Effector CD8-positive, alpha-beta T cell (primary cell): ENCODE measurements at places on chromosomes 6 and 20.

DNA sequence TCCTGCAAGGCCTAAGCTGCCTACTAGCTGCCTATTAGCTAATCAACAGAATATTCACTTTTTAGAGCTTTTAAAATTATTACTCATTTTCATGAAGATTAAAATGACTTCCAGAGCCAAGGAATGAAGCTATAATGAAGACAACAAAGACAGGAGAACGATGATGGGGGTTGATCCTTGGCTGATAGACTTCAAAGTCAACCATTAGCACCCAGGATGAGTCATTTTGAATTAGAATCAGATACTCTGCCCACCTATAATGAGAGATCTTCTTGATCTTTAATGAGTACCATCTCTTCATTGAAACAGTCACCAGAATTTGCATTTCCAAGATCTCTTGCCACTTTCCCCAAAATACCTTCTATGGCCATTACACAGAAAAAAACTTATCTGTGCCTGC, 56.7 kb upstream of the CDYL start:
- DNase-seq, result no peak

GRCh38 chr6:45783716-45784115, 231.9 kb downstream of the CLIC5 start:
- DNase-seq, result no peak

GRCh38 chr6:157093536-157093935, 229.8 kb downstream of the TMEM242 start:
- DNase-seq, result no peak

DNA sequence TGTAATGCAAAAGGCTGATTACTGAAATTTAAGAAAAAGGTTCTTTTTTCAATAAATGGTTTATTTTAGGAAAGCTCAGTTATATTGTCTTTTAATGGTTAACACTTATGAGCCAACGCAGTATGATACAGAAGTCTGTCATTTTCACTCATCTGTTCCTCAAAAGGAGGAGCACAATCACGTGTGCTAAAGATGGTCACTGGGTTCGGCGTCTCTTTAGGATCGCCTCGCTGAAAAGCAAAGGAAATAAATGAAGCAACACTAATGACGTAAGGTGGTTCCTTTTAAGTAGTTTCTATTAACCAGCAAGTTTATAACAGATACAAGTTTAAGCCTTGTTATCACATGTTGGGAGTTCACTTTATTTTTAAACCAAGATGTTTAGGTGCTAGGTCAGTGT, 125.7 kb downstream of the MAP3K4 start:
- no peak for DNase-seq

DNA sequence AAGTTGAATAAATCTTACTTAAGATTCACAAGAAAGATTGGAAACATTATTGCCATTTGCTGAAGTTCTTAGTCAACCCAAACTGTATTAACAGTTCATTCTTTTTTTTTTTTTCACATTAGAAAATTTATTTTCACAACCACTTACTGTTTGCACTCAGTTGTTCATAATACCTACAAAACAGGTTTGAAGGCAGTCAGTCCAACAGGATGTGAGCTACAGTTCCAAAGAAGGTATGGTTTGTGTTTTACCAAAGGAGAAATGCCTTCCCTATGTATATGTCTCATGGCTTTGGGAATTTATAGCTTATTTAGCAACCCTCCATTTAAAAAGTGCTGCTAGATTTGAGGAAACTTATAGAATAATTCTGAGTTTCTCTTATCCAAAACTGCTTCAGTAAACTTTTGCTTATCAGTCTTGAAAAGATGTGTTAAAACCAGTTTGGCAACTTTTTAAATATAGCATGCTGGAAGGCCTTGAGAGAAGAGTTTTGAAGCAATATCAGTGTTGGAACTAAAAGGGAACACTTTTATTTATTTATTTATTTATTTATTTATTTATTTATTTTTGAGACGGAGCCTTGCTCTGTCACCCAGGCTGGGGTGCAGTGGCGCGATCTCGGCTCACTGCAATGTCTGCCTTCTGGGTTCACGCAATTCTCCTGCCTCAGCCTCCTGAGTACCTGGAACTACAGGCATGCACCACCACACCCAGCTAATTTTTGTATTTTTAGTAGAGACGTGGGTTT, 46.8 kb upstream of the RREB1 start:
- no peak for DNase-seq

- no peak for DNase-seq
These were observed 617 bp upstream of the TSPYL1 start for GRCh38 chr6:116280161-116280932.

- DNase-seq, result no peak
These were observed 35.4 kb upstream of the VSTM2L start for GRCh38 chr20:37867289-37868195.

DNA sequence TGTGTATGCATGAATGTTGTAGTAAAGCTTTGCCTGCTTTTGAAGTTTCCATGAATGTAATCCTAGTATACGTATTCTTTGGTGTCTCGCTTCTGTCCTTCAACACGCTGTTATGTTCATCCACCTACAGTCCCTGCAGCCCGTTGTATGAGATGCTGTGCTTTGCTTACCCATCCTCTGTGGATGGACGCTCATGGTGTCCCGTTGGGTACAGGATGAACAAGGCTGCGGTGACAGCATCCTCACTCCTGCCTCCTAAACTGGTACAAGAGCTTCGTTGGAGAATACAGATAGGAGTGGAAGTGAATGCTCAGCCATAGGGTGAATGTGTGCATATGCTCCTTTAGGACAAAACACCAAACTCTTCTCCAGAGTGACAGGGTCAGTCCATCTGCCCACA, 366.2 kb downstream of the ZFAND3 start:
- DNase-seq, result no peak

- DNase-seq, result no peak
These were observed 24.6 kb upstream of the C20orf204 start for GRCh38 chr20:64011366-64011779.

DNA sequence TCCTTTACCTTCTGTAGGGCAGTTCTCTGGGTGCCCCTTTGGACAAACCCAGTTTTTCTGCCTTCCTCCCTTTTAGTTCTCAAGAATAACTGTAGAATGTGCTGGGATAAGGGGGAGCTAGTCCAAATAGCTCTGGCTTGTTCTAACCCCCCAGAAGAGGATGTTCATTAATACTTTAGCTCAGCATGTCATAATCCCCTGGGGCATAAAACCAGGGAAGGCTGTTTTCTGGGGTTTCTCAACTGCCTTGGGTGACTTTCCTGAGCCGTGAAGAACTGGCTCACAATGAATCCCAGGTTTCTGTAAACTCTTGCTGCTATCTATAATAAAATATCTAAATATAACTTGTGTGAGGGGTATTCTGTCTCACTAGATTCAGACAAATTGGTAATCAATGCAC, 44.5 kb upstream of the RNF217 start:
- no peak for DNase-seq

DNA sequence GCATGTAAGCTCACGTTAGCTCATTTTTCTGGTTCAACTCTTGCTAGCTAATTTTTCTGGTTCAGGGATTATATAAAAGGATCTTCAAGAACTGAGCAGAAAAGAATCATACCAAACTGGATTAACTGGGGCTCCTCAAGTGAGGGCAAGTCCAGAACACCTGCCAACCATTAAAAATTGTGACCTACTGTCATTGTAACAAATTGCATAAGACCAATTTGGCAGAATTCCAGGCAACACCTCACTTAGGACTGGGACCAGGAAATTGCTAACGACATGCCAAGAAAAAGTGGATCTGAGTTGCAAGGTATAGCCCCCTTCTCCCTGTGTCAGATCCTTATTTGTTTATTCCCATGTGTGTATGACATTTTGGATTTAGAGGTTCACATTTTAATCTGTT, 216.6 kb downstream of the HIVEP2 start:
- no peak for DNase-seq

DNA sequence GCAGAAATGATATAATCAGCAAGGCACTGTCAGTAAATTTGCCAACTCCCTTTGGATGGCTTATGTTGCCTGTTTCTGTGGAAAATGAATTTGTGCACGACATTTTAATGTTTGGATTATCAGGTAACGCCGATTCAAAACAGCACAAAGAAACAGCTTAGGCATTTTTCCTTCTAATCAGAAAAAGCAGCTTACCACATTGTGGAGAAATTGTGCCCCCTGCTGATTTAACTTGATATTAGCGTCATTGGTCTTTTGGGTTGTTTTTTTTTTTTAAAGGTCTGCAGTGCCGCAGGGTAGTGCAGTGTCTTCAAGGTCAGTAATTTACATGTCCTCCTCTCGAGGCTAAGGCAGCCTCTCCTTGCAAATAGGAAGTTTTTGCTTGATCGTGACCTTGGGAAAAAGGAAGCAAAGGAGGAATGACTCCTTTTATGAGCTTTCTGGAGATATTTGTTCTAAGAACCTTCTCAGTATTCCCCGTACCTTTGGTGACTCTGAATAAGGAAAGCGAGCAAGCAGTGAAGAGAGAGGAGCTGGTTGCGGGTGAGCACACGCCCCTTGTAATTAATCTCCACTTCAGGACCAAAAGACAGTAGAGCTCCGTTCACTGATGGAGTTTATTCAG, 79.1 kb downstream of the ELOVL4 start:
- no peak for DNase-seq

DNA sequence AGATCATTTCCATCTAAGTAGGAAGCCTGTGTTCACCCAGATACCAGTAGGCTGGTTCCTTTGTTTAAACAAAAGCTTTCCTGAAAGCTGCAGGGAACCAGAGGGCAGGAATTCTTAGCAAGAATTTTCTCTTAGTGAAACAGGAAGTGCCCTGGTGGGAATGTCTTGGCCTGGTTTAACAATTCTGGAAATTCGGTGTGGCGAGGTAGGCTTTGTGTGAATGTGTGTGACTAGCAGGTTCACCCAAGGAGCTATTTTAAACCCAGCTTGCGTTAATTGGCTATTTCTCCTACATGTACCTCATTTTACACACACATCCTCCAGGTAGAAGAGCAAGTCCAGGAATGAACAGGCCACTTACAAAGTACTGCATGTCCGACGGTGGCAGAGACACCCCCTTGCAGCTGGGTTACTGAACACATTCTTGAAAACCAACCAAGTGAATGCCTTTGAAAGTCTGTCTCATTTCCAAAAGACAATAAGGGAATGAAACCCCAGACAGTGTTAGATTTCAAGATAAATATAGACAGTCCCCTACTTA, 64.6 kb downstream of the GFOD1 start:
- no peak for DNase-seq

- DNase-seq, result no peak
These were observed 8.0 kb downstream of the SLC18B1 start for GRCh38 chr6:132790450-132790849.

- DNase-seq, result no peak
These were observed 201.3 kb upstream of the MOCS1 start for GRCh38 chr6:40135491-40136072.

- DNase-seq, result no peak
These were observed 11.8 kb upstream of the HBS1L start for GRCh38 chr6:135066397-135066796.

GRCh38 chr20:56985066-56985685, 281.3 kb downstream of the BMP7 start:
- no peak for DNase-seq

GRCh38 chr6:97919631-97920030, 636.6 kb upstream of the MMS22L start:
- DNase-seq, result no peak

DNA sequence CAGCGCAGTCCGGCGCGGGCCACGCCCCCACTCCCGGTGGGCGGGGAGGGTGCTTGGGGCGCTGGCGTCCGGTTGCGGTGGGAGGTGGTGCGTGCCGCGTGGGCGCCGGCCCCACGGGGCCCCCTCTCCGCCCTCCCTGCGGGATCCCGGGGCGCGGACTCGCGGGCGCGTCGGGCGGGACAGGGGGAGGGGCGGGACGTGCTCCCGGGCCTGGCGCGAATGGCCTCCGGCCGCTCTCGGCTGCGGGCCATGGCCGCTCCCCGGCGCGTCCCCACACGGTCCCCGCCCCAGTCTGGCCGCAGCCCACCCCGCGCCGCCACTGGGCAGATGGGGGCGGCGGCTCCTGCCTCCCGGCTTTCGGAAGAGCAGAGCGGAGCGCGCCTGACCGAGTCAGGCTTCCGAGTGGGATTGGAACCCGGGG, 771 bp upstream of the PPP1R3G start:
- no peak for DNase-seq

GRCh38 chr6:10418862-10419748, 4.2 kb upstream of the TFAP2A start:
- no peak for DNase-seq

DNA sequence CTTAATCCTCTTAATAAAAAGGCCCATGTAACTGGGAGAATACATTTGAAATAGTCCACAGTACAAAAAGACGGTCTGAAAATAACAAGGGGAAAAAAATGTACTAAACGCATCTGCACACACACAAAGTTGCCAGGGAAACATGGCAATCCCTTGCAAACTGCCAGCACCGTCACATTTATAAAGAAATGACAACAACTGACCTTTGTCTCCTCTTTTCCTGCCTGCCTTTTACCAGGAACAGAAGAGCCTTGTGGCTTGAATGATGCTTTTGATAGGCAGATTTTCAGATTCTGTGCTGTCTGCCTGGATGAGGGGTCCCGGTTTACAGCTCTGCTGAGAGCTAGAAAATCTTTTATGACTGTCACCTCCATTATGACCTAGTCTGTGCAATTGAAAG, 308.6 kb upstream of the ZFP64 start:
- DNase-seq, result no peak

- DNase-seq, result no peak
These were observed 58.6 kb upstream of the MANEA start for GRCh38 chr6:95518630-95519227.

GRCh38 chr20:50987493-50988210, 29.0 kb downstream of the MOCS3 start:
- peak; percentile 39 for DNase-seq

- no peak for DNase-seq
These were observed 475.2 kb upstream of the MARCKS start for GRCh38 chr6:113381959-113382358.

DNA sequence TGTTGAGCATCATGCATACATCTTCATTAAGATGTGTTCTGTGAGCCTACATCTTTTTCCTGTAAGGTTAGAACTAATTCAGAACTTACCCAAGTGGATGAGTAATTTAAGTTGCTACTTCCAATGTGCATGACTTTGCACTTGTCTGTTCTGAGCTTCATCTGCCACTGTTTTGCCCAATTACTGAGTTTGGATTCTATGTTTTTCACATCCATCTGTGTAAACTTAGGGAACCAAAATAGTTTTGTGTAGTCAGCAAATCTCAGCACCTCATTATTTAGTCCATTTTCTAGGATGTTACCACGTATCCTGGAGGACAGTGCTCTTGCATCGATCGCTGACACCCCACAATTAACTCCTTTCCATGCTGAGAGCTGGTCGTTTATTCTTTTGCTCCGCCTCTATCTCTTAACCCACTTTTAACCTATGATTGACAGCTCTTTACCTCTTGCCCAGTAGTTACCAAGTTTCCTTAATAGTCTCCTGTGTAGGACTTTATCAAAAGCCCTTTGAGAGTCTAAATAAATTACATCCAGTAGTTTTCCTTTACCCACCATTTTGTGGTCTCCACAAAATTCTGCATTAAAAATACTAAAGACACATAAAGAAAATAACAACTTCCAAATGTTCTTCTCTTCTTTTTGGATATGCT, 44.2 kb upstream of the CITED2 start:
- no peak for DNase-seq

- no peak for DNase-seq
These were observed 102.2 kb upstream of the ADGRF1 start for GRCh38 chr6:47144306-47144705.

- no peak for DNase-seq
These were observed 72.1 kb downstream of the SOD2 start for GRCh38 chr6:159620947-159621346.
